ENCODE measurements at places on chromosomes 7 and 10.

GRCh38 chr7:50211130-50212015, 93.1 kb upstream of the IKZF1 start:
- no peak for DNase-seq

DNA sequence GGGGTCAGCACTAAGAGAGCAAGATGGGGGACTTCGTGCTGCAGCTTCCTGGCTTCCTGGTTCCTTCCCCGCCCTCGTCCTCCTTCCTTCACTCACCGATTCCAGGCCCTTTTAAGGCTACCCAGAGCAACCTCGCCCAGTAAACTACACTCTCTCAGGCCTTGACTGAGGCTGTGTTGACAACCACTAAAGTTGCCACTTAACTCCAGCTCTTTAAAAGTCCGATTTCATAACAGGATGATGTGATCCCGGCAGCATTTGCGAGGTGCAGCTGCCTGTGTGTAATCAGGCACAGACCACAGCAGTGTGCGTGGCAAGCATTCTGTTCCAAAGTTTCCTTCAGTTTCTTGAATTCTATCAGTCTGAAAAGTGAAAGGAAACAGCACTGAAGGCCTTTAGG, 110.6 kb downstream of the RAB11FIP2 start:
- DNase-seq, result peak; percentile 79

GRCh38 chr10:118017850-118018249, 28.9 kb downstream of the RAB11FIP2 start:
- DNase-seq, result no peak

- DNase-seq, result no peak
These were observed 98.3 kb upstream of the LRGUK start for GRCh38 chr7:134028853-134029252.

GRCh38 chr10:93026072-93026471, 34.5 kb upstream of the CYP26C1 start:
- DNase-seq, result no peak

GRCh38 chr10:71251319-71251718, 38.9 kb downstream of the UNC5B start:
- no peak for DNase-seq

GRCh38 chr7:101674439-101674838, 45.3 kb upstream of the MYL10 start:
- DNase-seq, result no peak

DNA sequence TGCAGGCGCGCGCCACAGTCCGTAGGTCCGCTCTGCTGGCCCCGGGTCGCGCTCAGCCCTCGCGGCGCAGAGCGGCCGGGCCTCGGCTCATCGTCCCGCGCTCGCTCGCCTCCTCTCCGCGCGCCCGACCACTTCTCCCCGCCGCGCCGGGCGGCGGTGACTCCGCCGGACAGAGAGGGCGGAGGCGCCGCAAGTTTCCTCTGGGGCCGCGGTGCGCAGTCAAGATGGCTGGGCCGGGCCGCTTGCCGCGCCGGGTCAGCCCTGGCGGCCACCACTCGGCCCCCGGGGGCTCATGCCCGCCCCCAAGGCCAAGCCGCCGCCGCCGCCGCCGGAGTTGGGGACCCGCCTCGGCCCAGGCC, 441 bp downstream of the FZD8 start:
- DNase-seq, result peak; percentile 49

GRCh38 chr7:129757991-129758390, 146.5 kb downstream of the NRF1 start:
- DNase-seq, result no peak

DNA sequence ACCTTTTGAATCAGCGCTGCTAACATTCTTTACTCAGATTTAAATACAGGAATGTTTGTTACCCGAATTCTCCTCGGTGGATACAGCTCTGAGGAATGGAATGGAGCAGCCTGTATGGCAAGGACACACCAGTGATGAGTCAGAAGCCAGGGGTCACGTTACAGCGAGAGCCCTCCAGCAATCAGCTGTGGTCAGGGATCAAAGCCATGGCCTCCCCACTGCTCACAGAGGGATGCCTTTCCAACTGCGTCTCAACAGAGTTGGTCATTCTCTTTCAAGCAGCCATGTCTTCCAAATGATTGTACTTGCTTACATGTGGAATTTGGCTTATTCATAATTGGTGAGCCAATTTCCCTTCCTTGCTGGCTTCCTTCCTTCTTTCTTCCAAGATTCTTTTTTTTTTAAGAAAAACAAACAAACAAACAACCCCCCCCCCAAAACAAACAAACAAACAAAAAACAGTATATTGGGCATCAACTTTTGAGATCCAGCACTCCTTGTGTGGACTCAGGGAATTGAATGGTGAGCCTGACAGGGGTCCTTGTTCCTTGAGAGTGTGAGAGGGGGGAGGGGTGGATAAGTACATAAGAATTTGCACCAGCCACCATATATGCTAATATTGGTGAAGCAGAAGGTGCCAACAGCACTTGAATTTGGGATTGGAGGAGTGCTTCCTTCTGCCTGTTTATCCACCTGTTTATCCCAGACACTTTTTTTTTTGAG, 100.2 kb downstream of the ATXN7L1 start:
- DNase-seq, result peak; percentile 99

DNA sequence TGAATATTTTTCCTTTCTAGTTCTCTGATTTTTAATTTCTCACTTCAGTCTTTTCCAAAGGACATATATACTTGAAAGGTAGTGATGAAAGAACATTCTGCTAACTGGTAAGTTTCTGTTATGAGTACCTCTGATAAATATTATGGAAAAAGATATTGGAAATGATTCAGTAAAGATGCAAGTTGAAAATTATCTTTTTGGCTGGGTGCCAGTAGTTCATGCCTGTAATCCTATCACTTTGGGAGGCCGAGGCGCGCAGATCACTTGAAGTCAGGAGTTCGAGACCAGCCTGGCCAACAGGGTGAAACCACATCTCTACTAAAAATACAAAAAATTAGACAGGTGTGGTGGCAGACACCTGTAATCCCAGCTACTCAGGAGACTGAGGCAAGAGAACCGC, 62.1 kb downstream of the ANKRD26 start:
- no peak for DNase-seq

DNA sequence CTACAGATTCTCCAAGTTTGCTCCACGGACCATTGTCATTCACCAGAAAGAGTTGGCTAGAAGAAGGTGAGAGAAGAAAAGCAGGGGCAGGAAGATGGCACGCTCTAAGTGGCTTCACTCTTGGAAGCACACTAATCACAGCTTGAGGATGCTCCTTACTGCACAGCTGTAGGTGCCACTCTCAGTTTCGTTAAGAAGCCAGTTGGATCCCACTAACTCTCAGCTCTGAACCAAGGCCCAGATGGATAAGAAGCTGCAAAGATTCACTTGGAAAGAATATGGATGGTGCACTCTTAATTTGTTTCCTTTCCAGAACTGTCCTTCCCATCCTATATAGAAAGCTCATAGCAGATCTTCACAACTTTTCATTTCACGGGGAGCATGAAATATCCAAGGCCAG, 94.5 kb upstream of the AGK start:
- no peak for DNase-seq
